ENCODE measurements at places on chromosomes 16 and 17.

GRCh38 chr17:65433157-65433556 lies 128.3 kb downstream of the AXIN2 start:
- no peak for DNase-seq

DNA sequence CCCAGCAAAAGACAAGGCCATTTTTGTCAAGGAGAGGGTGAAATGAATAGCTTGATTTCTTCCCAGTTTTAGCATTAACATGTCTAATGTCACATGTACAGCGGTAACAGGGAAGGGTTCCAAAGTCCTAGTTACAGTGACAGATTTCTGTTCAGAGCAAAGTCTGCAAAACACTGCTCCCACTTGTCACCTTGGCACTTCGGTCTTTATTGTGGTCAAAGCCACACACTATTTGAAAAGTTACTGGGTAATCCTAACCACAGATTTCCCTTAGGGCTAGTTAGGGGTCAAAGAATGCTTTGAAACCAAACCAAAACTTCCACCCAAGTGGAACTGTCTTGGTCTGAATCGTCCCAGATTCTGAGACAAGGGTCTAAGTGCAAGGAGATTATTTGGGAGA lies 455.6 kb downstream of the HS3ST3B1 start:
- DNase-seq: no peak

DNA sequence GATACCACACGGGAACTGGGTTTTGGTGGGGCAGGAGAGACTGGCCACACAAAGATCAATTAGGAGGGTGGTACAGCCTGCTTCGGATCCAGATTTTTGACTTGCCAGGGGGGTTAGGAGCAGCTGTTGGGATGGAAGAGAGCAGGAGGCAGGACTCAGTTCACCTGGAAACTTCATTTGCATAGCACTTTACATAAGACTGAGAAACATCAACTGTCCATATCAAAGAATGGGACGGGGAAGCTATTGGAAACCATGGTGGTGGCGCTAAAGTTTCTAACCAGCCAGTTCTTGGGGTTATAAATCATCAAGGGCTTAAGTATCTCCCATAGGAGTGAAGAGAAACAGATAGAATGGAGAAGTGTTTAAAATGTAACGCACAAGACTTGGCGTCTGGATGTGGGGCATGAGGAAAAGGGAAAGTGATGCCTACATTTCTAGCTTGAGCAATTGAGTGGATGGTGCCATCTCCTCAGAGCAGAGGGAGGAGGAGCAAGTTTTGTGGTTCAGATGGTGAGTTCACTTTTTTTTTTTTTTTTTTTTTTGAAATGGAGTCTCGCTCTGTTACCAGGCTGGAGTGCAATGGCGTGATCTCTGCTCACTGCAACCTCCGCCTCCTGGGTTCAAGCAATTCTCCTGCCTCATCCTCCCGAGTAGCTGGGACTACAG lies 6.4 kb upstream of the SRCAP start:
- DNase-seq: no peak

DNA sequence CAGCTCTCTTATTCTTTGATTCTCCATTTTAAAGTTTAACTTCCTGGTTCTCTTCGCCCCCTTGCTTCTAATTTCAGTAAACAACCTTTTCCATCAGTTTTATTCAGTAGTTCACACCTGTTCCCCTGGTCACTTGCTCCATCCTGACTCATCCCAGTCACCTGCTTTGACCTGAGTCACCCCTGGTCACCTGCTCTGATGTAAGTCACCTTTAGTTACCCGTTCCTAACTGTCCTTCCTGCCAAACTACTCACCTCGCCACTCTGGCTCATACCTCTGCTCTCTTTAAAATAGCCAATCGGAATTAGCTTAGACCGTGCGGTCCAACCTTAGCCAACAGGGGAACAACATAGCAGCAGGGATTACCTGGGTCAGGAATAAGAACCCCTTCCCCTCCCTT lies 4.7 kb upstream of the NLRC5 start:
- no peak for DNase-seq

DNA sequence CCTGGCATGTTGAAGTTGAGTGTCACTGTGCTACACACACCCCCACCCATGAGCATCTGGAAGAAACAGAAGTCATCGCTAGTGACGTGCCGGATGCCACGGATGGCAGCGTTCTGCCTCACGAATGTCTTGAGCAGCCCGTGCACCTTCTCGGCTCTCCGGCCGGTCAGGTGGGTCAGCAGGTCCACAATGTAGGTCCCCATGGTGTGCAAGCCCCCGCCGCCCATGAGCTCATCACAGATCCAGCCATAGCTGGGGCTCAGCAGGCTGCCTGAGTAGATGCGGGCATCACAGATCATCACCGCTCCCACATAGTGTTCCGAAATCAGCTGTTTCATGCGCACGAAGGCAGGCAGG lies 8.9 kb downstream of the C16orf86 start:
- no peak for DNase-seq

GRCh38 chr17:1511290-1511689 lies 5.1 kb downstream of the INPP5K start:
- DNase-seq: no peak

GRCh38 chr16:57025941-57026777 lies 36.8 kb downstream of the NLRC5 start:
- DNase-seq: no peak

GRCh38 chr17:16464303-16465051 lies 27.5 kb downstream of the LRRC75A start:
- no peak for DNase-seq

DNA sequence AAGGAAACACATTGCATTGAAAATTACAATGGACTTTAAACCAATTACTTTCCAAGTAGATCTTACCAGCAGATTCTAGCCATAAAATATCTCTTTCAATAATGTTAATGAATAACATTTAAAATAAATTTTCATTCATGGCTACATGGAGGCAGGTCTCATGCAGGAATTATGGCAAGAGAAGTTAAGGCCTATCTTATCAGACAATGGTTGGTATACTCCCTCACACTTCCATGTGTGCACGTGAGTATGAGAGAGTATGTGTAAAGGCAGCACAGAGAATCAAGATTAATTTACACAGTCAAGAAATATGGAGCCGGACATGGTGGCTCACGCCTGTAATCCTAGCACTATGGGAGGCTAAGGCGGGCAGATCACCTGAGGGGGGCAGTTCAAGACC lies 76.5 kb downstream of the HELZ start:
- no peak for DNase-seq

GRCh38 chr16:11916524-11917285 lies 949 bp upstream of the GSPT1 start:
- DNase-seq: no peak

- no peak for DNase-seq
Observed at GRCh38 chr16:80250381-80250780, 290.4 kb upstream of the DYNLRB2 start.

DNA sequence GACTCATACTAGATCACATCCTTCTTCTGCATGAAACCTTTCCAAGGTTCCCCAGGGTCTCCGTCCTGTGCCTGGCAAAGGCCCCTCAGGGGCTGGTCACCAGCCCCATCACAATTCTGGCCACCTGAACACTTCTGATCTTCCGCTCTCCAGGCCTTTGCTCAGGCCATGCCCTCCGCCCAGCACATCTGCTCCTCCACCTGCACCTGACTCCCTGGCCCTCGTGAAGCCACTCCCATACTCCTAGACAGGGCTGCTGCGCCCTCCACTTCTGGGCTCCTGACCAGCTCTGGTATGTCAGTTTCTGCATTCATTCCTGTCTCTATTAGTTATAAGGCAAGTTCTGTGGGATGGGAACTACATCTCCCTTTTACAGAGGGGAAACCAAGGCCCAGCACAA lies 1.9 kb upstream of the MYL11 start:
- DNase-seq: no peak

DNA sequence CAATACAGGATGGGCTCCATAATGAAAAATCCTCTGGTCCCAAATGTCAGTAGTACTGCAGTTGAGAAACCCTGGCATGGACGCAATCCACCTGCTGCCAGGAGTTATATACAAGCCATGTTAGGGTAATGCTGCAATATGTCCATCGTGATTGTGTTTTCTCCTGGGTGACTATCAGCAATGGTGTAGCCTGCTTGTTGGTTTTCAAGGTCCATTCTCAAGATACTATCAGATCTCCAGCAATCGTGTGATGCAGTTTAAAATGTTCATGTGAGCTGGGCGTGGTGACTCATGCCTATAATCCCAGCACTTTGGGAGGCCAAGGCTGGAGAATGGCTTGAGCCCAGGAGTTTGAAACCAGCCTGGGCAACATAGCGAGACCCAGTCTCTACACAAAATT lies 24.0 kb downstream of the ABCC1 start:
- DNase-seq: no peak

- DNase-seq: no peak
Observed at GRCh38 chr16:75195811-75196790, 10.9 kb downstream of the CTRB2 start.

DNA sequence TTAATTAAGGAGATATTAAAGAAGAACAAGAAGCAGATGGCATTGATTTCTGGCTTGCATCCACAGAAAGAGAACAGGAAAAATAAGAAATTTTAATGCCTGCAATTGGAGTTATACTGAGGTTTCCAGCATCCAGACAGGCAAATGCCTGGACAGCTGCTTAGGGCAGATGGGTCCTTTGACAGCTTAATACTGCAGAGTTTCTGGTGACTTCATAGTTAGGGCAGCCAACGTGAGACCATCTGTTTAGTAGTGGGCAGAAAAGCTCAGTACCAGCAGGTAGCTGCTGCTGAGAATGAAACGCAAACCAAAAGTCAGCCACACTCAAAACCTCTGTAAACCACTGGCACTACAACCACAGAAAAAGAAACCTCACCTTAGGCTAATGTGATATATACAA lies 109.8 kb downstream of the CDK5R1 start:
- no peak for DNase-seq

- no peak for DNase-seq
Observed at GRCh38 chr17:81923302-81924260, 4.0 kb downstream of the MAFG start.
